ENCODE measurements at places on chromosomes 2 and 18. TPM values are rescaled to one million over a fixed set of nuclear protein-coding genes. Genes with fewer than 3 reads are reported as not detected.

FBLN7 gene
- total RNA-seq: 5.8 TPM

C2orf42 gene
- 8.4 TPM for total RNA-seq

FOSL2 gene
- 103 TPM for total RNA-seq

APCDD1 gene
- 0.12 TPM for total RNA-seq

PKDCC gene
- total RNA-seq: 4.0 TPM

RNF144A gene
- 65.3 TPM for total RNA-seq

STARD6 gene
- not detected for total RNA-seq

SERPINB3 gene
- total RNA-seq: not detected

BIN1 gene
- total RNA-seq: 72.2 TPM

DNA sequence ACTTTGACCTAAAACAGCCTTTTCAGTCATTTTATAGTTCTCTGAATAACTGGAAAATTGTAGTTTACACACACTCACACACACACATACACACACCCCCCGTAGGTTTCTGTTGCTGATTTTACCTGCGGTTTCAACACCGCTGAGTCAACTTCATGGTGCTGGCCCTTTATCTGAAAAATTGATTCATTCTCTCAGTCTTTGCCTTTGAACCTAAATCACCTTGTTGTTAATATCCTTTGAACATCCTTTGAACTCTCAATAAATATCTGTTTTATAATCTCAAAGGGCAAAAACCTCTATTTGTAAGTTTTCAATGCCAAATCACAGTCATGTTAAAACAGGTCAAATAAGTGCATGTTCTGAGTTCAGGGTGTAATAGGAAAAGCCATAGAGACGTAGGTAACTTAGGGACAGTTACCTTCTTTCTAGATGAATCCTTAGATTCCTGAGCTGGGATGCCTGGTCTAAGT, 109.0 kb upstream of the BZW1 start:
- DNase-seq: no peak

GRCh38 chr18:28193177-28193778, 16.3 kb upstream of the CDH2 start:
- DNase-seq: no peak

DNA sequence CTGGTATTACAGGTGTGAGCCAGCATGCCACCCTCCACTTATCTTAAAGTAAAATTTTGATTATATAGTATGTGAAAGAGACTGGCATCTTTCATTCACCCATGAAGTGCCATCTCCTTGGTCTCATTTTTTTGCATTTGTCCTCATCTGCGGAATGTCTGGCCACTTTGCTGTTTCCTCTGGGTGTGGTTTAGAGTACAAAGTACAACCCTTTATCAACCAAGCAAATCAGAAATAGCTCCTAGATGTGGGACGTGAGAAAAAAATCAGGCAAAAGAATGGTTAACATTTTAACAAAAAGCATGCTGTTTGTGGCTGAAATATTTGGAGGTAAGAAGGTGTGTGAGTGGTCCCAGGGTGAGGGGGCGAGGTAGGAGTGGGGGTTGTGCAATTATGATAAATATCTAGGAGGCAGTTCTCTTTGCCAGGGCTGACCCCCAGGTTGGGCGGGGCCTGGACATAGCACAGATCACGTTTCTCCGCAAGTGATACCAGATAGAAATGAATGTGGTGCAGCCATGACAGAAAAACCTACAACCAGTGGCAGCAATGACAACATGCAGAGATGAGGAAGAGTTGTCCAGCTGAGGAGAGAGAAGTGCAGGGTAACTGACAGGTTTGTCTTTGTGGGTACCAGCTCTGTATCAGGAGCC, 115.8 kb upstream of the SERTAD2 start:
- no peak for DNase-seq

DNA sequence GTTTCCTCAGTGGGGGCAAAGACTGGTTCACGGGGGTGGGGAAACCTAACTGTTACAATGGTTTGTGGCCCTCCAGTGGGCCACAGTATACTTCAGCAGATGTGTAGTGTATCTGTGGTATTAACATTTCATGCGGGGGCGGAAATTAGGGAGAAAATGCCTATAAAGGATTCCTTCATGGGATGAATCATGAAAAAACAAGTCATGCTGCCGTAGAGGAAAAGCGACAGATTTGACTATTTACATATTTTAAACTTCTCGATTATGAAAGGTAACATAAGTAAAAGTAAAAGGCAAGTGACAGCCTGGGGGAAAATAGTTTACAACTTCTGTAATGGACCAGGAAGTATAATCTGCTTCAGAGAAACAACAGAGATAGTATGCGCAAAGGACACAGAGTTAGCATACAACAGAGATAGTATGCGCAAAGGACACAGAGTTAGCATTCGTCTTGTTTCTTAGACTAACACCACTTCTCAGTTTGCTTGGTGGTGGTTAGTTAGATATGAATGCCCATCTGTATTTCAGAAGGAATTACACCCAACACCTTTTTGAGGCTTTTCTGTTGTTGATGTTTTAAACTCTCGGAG, 41.1 kb downstream of the MRPS9 start:
- DNase-seq: no peak

DNA sequence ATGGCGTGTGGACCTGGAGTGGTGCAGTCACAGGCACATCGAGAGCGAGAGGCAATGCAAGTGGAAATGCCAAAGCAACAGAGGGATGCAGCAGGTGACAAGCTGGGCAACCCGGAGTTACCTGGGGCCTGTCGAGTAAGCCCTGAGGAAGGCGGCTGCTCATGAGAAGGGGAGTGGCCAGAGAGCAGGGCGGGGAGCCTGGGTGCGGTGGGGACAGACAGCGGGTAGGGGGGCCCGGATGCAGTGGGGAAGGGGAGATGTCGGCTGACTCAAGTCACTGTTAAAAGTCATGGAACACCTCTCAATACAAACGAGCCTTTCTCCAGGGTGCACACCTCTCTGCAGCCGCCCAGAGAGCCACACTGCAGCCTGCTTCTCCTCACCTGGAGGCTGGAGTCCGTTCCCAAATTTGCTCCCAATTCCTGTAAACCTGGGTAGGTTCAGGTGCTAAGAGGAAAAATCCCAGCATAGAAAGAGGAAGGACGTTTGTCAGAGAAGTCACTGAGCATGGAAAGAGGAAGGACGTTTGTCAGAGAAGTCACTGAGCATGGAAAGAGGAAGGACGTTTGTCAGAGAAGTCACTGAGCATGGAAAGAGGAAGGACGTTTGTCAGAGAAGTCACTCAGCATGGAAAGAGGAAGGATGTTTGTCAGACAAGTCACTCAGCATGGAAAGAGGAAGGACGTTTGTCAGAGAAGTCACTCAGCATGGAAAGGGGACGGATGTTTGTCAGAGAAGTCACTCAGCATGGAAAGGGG, 71.7 kb upstream of the TWIST2 start:
- DNase-seq: no peak

DNA sequence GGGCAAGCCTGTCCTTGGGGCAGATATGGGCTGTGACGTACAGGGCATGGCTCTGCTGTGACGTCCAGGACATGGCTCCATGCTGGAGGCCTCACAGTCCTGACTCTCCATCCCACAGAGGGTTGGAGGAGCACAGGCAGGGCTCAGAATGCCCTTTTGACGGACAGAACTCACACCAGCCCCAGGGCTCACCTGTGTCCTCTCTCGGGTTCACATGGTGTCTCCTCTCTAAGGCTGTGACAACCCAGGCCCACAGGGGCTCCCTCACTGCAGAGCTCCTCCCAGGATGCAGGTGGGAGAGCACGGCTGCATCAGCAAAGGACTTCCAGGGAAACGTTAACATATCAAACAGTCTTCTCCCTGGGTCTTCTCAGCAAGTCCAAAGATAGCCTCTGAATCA, 133.8 kb downstream of the EIPR1 start:
- no peak for DNase-seq

DNA sequence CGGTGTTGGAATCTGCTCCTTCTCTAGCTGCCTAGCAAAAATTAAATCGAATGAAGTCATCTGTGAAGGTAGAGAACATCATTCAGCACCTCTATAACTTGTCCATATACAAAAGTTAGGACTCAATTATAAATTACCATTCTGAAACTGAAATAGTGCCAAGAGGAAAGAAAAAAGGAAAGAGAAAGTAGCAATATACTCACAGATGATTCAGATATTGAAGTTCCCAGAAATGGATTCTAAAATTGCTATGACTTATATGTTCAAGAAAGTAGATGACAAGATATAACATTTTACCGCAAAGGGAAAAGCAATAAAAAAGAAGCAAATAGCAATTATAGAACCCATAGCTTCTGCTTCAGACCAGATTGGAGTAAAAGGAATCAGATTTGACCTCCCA, 333.6 kb upstream of the GYPC start:
- no peak for DNase-seq

DNA sequence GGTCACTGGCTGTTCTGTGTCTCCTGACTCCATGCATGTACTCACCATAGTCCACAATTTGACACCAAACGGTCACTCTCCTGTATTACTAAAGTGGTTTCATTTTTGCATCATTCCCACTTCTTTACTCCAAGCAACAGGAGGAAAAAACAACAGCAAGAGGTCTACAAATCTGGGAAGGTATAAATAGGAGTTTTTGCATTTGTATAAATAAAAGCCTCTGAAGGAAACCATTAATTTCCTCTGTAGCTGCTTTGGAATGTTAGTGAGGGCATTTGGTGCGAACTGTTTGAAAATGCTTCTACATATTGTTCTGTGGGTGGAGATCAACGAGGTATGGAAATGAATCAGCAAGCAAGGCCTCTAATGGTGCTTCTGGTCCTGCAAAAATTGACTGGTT, 148.5 kb upstream of the DLX2 start:
- no peak for DNase-seq

- DNase-seq: no peak
These were observed 9.4 kb downstream of the CYP26B1 start for GRCh38 chr2:72138011-72138881.

DNA sequence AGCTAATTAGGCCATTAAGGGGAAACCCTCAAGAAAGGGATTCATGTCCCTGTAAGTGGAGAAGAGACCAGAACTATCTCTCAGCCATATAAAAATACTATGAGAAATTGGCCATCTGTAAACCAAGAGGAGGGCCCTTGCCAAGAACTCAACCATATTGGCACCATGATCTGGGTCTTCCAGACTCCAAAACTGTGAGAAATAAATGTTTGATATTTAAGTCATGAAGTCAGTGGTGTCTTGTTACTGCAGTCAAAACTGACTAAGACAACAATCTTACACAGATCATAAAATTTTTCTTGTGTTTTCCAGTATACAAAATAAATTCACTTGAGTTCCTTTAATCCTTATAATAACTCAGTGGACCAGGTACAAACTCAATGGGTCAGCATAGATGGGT, 589.8 kb upstream of the CDH2 start:
- DNase-seq: no peak

DNA sequence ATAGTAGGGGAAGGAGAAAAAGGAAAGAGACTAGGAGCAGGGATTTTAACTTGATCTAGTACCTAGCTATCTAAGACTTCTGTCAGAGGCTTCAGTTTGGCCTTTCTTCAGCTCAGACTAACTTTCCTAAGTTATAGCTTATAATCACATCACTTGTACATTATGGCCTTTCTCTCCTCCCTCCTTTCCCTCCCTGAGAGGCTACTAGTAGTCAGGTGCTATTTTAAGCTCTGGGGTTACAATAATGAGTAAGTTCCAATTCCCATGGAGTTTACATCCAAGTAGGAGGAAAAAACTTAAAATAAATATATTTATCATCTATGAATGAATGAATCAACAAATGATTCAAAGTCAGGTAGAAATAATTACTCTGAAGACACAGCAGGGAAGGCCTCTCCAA, 90.8 kb upstream of the CDKL4 start:
- DNase-seq: no peak

DNA sequence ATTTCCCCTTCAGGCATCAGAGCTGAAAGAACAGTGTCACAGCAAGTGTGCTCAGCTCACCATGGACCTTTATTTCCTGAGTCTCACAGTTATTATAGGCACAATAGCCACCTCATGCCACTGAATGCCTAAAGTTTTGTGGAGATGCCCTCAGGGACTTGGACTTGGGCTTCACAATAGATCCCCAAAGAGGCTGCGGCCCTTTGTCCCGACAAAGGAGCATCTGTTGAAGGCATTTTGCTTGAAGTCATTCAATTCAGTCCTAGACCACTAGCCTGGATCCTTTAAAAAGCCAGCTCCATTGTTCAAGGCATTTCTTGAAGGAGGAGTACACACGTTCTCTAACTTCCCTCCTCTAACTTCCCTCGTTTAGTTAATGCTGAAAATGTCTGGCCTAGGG, 125.4 kb downstream of the DCC start:
- no peak for DNase-seq

DNA sequence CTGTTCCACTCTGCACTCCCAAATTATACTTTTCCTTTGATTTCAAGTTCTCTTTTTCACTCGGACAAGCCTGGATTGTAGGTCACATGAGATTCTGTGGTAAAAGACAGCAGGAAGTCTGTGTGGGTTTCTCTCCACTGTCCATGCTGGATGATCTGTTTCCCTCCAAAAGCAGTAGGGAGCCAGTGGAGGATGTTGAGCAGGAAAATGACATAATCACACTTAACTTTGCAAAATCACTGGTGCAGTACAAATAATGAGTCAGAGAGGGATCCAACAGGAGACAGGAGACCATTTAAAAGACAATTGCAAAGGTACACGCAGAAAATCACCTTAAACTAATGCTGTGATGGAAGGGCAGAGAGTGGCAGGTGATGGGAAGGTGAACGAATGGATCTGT, 301.3 kb downstream of the ZNF407 start:
- no peak for DNase-seq

Measured in glomerular endothelial cell (primary cell).